Gastrocnemius medialis (tissue), 4 donors: ENCODE measurements at places on chromosomes 1 and 21. TPM values are rescaled to one million over a fixed set of nuclear protein-coding genes. Genes with fewer than 3 reads are reported as not detected.

GRCh38 chr1:116311193-116311592 is 61.9 kb upstream of the ATP1A1 start:
- H3K4me3 ChIP-seq, result no peak overlapping the region
- H3K27ac ChIP-seq, result peak overlapping the region; percentile 59
- peaks cover 20% of the 10 kb centered on the region for H3K4me1 ChIP-seq
- no peaks in the 10 kb centered on the region for H3K27me3 ChIP-seq
- H3K36me3 ChIP-seq, result no peaks in the 10 kb centered on the region
- no peak for DNase-seq

GRCh38 chr21:32611471-32611997 is 643 bp downstream of the CFAP298 start:
- H3K27ac ChIP-seq, result peak overlapping the region; percentile 93
- H3K4me3 ChIP-seq, result peak overlapping the region; percentile 100
- no peak for DNase-seq
- H3K36me3 ChIP-seq, result peaks cover 32% of the 10 kb centered on the region
- H3K27me3 ChIP-seq, result no peaks in the 10 kb centered on the region

GRCh38 chr1:205533748-205534443 is 29.4 kb downstream of the CDK18 start:
- no peak for DNase-seq
- H3K4me3 ChIP-seq, result no peak overlapping the region
- no peaks in the 10 kb centered on the region for H3K27me3 ChIP-seq
- H3K4me1 ChIP-seq, result no peaks in the 10 kb centered on the region

Gene TTC4
- total RNA-seq, result 26.7 TPM

- no peaks in the 10 kb centered on the region for H3K4me1 ChIP-seq
- H3K36me3 ChIP-seq, result no peaks in the 10 kb centered on the region
- H3K4me3 ChIP-seq, result no peak overlapping the region
- peaks cover 11% of the 10 kb centered on the region for H3K27me3 ChIP-seq
Observed at GRCh38 chr1:24872061-24872850, 57.8 kb downstream of the RUNX3 start.
